Activated CD4-positive, alpha-beta T cell treated with anti-CD3 and anti-CD28 coated beads, Interleukin-2, amount 50 U/mL, for 16 hours (primary cell): ENCODE measurements at places on chromosomes 13 and 19.

DNA sequence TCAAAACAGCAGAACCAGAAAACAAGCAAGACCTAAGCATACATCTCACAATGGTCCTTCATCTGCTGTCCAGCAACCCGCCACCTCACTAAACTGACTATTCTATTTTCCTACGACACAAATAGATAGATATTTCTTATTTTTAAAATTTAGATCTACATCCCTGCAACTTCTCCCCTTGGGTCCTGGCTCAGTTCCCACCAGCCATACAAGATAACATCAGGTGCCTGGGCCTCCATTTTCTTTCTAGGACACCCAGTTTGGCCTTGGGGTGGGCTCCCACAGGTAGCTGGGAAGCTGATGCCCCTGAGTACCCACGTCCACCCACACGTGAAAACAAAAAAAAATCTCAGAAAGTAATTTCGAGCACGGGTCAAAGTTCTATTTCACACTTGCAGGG, 47.6 kb downstream of the TGDS start:
- DNase-seq, result no peak

DNA sequence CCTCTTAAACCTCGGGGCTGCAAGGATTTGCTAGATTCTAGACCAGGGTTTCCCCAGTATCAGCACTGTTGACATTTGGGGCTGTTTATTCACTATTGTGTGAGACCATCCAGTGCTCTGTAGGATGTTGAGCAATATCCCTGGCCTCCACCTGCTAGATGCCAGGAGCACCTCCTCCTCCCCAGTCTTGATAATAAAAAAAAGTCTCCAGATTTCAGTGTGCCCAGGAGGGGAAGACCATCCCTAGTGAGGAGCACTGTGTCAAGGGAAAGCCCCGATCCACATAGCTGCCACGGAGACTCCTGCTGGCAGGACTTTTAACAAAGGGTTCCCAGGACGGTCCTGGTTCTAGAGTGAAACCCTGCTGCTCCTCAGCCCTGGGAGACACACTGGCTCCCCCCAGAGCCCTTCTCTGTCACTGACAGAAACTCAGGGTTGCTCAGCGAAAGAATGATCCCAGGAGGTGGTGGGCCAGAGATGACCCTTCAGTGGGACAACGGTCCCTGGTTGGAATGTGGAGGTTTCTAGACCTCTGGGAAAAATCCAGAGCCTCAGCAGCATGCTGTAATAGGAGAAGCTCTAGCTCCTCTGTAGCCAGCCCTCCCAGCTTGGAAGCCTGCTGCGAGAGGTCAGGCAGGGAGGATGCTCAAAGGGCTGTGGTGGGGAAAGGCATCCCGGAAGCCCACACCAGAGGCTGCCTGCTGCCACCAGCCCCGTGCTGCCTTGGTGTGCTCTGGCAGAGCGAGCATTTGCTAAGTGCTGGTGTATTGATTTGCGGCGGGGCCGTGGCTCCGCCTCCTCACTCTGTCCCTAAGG, 20.3 kb downstream of the LYL1 start:
- DNase-seq, result no peak

- peak; percentile 86 for DNase-seq
These were observed 11.2 kb upstream of the KLK4 start for GRCh38 chr19:50922317-50922853.

DNA sequence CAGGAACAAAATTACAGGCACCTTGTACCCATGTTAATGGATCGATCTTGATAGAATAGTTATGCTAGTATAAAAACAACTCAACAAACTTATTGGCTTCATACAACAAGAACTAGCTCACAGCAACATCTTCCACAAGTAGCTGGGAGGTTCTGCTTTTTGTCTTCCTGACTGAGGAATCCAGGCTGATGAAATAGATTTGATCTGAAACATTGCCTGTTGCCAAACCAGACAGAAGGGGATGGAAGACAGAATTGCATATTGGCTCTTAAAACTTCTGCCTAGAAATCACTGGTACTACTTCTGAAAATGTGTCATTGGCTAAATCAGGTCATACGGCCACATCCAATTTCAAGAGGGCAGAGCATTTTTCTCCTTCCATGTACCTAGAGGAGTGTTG, 267.3 kb downstream of the RFC3 start:
- no peak for DNase-seq

DNA sequence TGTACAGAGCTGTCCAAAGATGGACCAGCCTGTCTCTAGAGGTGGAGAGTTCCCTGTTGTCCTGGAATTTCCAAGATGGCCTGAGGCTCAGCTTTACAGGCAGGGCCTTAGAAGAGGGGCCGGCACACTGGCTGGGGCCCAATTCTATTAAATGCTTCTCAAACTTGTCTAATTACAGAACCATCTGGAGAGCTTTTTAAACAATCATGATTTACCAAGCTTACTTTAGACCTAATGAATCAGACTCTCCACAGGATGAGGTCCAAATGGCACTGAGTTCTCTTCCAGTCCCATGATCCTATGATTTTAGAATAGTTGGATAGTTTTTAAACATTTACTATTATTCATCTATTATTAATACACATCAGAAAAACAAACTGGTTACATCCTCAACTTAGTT, 123.5 kb downstream of the DNAJC3 start:
- no peak for DNase-seq

DNA sequence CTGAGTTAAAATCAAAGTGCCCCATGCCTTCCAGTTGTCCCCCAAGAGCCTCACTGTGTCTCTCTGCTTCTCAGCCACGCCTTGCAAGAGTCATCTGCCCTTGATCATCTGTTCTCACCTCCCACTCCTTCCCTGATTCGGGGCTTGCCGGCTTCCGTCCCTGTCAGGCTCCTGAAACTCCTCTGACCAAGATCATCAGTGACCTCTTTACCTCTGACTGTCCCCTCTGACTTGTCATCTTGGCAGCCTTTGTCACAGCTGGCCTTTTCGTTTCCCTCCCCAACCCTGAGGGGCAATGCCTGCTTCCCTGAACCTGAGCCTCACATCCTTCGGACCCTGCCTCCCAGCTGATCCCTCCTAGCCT, 66.3 kb downstream of the MAP4K1 start:
- peak; percentile 70 for DNase-seq

DNA sequence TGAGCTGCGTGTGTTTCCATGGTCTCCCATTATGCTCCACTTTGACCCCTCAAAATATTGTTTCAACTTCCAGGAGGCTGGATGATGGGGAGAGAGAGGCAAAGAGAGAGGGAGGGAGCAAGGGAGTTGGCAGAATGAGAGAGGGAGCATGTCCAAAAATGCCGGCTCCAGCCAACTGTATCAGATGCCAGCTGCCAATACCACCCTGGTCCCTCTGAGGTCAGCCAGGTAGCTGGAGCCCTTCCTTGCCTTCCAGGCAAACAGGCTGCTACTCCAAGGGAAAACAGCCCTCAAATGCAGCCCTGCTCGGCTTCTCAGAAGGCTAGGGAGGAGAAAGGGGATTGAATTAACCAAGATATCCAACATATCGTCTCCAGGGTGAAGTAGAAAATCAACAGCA, 440.0 kb downstream of the TSHZ3 start:
- no peak for DNase-seq
